ENCODE measurements at places on chromosomes 2 and 18.

DNA sequence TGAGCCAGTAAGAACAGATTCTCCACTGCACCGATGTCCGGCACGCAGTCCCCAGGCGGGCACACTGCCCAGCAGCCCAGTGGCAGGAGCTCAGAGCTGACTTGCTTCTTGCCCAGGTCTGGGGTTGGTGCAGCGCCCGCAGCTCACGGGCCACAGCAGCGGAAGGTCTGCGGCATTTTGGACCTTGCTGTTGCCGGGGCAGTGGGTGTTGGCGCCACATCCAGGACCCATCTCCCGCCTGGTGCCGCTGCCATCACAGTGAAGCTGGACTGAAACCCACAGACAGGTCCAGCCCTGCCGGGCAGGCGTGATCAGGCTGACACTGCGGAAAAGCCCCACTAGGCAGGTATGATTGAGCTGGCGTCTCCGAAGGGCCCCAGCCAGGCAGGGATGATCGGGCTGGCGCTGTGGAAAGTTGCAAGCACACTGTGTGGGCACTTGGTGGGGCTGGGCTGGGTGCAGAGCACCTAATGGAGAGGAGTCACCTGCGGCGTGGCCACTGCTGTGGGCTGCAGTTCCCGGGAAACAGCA, 75.5 kb downstream of the SLC66A2 start:
- DNase-seq = no peak

- no peak for DNase-seq
These were observed 42.4 kb downstream of the ZSWIM2 start for GRCh38 chr2:186806591-186806990.

- no peak for DNase-seq
These were observed 8.7 kb downstream of the CYP26B1 start for GRCh38 chr2:72138921-72139381.

- DNase-seq = no peak
These were observed 26.8 kb downstream of the TUBB6 start for GRCh38 chr18:12334863-12335262.

- DNase-seq = no peak
These were observed 32.1 kb downstream of the CLASP1 start for GRCh38 chr2:121617042-121617599.

DNA sequence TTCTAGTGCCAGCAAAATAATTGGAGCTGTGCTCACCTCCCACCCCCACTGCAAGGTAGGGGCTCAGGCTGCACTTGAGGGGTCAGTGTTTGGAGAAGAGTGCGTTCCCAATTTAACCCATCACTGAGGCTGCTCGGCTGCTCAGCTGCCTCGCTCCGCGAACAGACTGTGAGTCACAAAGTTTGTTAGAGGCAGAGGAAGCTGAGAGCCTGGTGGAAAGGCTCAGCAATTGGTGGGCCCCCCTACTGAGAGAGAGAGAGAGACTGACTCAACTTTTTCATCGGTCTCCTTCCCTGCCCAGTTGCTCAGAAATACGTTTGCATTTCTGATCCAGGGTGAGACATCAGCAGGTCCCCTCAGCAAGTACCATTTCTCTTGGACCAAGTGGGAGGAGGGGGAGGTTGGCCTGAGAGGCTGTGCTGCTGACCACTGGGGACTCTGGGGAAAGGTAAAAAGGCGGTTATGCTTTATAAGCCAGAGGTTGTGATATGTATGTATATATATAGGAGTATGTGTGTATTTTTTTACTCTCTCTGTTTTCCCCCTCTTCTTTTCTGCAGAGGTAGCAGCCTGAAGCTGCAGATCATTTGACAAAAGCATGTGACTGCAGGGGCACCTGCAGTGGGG, 1.5 kb downstream of the EFR3B start:
- no peak for DNase-seq

GRCh38 chr2:120465012-120465700, 119.2 kb downstream of the INHBB start:
- DNase-seq = no peak

GRCh38 chr2:17634997-17635396, 94.5 kb downstream of the VSNL1 start:
- no peak for DNase-seq

DNA sequence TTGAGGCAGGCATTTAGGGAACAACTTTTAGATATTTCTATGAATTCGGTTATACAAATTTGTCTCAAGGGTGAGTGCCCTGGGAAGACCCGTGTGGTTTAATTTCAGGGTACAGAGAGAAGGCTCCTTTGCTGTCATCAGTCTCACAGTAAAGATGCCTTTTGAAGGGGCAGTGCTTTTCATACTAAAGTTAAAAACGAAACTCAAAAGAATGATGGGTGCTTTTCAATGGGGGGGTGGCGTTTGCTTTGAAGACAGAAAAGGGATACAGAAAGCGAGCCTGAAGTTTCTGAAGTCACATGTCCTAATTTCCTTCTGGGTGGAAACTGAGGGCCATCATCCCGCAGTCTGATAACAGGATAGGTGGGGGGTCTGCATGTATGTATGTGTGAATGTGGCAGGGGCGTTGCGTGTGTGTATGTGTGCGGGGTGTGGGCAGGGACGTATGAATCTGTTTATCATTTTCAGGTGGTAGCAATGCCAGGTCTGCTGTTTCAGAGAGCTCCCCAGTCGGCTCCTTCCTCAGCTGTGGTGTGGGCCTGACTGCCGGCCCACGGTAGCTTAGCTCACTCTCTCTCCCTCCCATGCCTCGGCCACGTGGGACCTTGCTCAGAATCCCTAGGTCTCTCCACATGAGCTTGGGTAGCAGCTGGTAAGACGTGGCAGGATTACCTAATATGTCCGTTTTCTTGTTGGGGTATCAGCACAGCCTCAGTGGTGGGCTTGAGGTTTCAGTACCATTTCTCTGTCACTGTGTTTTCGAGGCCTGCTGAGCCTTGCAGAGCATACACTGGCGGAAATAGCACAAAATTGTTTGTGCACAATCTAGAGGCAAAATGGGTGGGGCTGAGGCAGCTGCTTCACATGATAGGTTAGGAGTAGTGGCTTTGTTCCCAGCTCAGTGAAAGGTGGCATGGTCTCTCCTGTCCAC, 32.7 kb downstream of the ARHGAP25 start:
- DNase-seq = no peak

GRCh38 chr2:9694661-9695234, 64.0 kb upstream of the YWHAQ start:
- no peak for DNase-seq

GRCh38 chr18:48031641-48032040, 101.2 kb upstream of the SMAD2 start:
- DNase-seq = no peak

GRCh38 chr2:238081150-238081549, 19.0 kb upstream of the ESPNL start:
- no peak for DNase-seq

- DNase-seq = no peak
These were observed 17.2 kb upstream of the CABYR start for GRCh38 chr18:24121625-24122024.

DNA sequence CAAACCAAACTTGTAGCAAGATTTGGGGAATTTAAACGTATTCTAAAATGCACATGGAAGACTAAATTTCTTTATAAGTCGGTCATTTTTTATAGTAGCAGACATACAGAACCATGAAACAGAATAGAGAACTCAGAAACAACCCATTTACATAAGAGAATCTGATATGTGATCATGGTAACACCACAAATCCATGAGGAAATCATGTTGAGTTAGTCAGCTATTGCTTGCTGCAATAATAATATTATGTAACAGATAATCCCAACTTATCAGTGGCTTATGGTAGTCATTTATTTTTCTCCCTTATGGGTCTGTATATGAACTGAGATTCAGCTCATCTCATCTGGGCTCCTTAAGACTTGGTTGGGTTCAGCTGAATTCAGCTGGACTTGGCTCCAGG, 103.4 kb upstream of the SERTAD2 start:
- DNase-seq = no peak

- DNase-seq = no peak
These were observed 36.7 kb upstream of the SKA1 start for GRCh38 chr18:50338122-50338521.

GRCh38 chr2:162211732-162212131, 31.5 kb downstream of the FAP start:
- DNase-seq = no peak

DNA sequence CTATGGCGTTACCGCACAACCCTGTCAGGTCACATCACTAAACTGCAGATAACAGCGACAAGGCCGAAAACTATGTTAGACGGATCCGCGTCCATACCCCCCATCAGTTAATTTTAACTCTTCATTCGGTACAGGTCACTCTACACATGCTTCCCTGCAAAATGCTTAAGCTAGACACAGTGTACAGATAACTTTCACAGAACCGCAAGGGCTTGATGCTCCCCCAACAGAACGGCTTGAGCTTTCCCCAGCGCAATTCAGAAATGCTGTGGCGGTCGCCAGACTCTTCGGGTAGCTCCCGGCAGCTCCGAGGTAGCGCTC, 283 bp upstream of the RBBP8 start:
- no peak for DNase-seq

- peak; percentile 50 for DNase-seq
These were observed 97.6 kb downstream of the NDUFA10 start for GRCh38 chr2:239927424-239927981.

- no peak for DNase-seq
These were observed 4.6 kb downstream of the NEURL3 start for GRCh38 chr2:96500385-96501066.
